ENCODE measurements at places on chromosomes 5 and 9.
A peak's percentile ranks its signal among the peaks of the same experiment; 100 is the strongest.

- DNase-seq: peak; percentile 54
Observed at GRCh38 chr5:38258319-38259061, at the start of gene EGFLAM. TSS of gene EGFLAM (plus strand) at chr5:38258559. CDS start at chr5:38258755, 196 bp downstream.

- DNase-seq: no peak
Observed at GRCh38 chr5:177523711-177524538, 7.2 kb upstream of the DDX41 start.

DNA sequence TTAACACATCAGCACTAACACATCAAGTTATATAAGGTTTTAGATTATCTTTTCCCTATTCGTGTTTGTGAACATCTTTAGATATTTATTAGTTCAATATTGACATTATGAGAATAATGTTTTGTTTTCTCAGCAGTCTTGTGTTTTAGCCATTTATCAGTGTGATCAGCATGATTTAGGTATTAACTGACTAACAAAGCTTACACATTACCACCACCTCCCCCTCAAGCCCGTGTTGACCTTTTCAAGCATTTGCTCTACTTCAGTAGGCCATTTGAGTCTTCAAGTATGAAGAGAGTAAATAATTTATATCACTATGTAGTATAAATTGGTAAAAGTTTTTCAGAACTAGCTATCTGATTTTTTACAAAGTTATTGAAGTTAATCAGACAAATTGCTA lies 6.9 kb downstream of the PBX3 start:
- DNase-seq: no peak

GRCh38 chr9:116464987-116465571 lies 222.0 kb upstream of the TRIM32 start:
- no peak for DNase-seq

DNA sequence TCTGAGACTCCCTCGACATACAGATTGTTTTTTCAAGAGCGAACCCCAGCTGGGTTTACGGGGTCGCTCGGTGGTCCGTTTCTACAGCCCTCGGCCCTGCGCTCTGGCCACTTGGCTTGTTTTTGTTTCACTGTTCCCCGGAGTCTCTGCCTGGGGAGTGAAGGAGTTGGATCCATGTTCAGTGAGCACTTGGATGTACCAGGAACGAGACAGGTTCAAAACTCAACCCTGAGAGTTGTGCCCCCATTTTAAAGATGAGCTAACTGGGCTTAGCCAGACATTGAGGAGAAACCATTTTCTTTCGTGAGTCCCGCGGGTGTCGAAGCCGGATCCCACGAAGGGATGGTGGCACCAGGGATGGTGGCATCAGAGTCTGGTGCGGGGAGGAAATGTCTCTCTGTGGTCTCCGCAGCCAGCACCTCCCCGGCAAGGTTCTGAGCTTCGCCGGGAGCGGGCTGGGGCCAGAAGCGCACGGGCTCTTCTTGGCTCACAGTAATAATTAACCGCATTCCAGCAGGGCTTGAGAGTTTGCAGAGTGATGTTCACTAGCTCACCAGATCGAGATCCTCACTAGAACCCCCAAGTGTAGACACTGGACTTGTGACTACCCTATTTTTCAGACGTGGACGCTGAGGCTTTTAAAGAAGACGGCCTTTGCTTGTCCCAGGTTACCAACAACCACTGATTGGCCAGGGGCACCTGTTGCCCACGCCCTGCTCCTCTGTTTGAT lies 1.0 kb downstream of the MSX2 start:
- DNase-seq: no peak

DNA sequence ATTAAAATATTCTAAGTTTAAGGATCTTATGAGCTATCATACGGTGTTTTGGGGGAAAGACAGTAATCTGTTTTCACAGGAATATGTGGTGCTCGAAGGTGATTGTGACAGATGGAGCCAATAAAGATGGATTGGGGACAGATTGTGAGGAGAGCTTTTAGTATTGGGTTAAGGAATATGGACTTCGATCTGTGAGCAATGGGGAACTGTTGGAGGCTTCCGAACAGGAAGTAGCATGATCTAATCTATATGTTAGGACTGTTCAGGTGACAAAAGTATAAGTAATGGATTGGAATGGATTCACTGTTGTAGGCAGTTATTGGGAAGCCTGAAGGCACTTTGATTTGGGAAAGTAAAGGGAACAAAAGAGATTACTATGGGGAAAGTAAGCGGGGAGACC lies 7.4 kb upstream of the ELL2 start:
- DNase-seq: no peak

All from NCI-H1930 (cell line).